ENCODE measurements at places on chromosomes 5 and 9.

- DNase-seq = no peak
These were observed 195.8 kb upstream of the KLF4 start for GRCh38 chr9:107685376-107685775.

DNA sequence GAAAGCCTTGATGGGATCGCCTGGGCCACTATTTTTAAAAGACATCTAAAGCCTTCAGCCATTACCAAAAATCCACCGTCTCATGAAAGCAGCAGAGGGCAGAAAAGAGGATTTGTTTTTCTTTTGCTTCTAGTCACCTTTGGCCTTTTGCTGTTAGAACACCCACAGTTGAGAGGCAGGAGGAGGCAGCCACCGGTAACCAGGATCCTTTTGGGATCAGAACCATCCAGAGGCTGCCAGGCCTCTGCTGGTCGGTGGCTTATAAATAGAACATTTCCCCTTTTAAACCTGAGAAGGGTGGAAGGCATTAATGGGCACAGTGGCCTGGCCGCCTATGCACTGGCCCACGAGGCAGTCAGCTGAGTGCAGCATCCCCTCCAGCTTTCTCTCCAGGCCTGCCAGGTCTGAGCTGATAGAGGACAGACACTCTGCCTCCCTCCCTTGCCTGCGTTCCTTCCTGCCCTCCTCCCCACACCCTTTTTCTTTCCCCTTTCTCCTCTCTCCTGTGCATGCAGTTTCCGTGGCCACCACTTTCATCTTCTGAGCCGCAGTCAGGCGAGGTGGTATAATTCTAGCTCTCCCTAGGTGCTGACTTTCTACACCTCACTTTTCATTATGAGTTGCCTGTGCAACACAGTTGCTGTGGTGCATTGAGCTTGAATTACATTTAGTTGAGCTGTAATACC, 253.4 kb downstream of the ARHGAP26 start:
- DNase-seq = no peak

GRCh38 chr5:73266176-73266738, 93.3 kb downstream of the TMEM174 start:
- no peak for DNase-seq

GRCh38 chr5:83146441-83146840, 69.1 kb downstream of the XRCC4 start:
- DNase-seq = no peak

DNA sequence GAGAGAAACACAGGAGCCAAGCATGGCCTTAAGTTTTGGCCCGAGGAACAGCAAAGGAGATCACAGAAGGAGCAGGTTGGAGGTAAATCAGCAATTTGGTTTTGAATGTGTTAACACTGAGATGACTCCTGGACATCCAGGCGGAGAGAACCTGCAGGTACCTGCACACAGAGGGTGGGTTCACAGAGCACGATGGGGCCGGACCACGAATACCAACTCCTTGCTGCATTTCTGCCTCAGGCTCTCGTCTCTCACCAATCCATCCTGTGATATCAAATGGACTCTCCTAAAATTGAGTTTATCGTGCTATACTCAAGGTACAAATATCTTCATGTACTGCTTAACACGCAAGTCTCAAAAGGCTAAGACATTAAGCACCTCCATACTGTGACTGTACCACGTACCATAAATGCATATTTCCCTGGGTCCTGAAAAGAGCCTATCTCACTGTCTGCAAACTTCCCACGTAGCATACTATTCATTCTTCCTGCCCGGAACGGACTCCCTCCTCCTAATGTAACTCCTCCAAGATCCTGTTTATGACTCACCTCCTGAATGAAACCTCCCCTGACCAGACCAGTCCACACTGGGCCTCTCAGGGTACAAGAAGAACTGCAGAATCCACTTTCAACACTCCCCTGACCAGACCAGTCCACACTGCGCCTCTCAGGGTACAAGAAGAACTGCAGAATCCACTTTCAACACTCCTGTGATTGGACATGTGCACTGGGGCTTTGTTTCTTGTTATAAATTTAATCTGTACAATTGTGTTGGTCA, 380.8 kb upstream of the RFX3 start:
- peak; percentile 13 for DNase-seq

- DNase-seq = no peak
These were observed 124.4 kb upstream of the COL5A1 start for GRCh38 chr9:134517069-134517680.

- DNase-seq = no peak
These were observed 693.0 kb upstream of the CDH6 start for GRCh38 chr5:30500513-30500912.

DNA sequence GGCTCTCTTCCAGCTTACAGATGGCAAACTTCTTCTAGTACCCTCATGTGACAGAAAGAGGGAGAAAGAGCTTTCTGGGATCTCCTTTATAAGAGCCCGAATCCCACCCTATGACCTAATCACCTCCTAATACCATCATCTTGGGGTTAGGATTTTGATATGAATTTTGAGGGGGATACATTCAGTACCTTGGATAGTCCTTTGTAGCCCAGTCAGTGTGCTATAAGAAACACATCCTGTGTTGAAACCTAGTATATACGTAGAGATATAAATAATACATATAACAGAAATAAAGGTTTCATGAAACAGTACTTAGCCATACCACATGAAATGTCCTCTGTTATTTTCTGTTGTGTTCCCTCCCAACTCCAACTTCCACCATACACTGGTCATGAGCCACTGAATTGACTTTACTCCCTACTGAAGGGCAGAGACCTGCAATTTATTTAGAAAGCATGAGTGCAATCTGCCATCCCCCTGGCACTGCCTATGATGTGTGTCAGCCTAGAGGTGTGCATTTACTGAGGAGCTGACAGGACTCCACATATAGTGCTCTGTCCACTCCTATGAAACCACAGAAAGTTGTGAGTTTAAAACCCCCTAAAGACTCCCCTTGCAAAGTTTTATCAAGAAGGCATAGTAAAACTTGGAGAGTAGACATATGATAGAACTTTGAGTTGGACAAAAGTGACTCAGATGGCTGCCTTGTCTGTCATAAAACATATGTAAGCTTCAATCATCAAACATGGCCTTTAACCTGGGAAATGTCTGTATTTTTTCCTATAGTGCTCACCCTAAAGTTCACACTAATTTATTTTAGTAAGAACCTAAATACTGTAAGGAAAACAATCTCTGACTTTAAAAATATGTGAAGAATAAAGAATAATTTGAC, 12.8 kb downstream of the PIP5K1B start:
- DNase-seq = no peak

GRCh38 chr5:100757618-100758017, 145.5 kb downstream of the ST8SIA4 start:
- DNase-seq = no peak

GRCh38 chr9:114538241-114538640, 33.0 kb upstream of the WHRN start:
- peak; percentile 26 for DNase-seq

GRCh38 chr5:172488221-172488620, 33.9 kb upstream of the SH3PXD2B start:
- no peak for DNase-seq

DNA sequence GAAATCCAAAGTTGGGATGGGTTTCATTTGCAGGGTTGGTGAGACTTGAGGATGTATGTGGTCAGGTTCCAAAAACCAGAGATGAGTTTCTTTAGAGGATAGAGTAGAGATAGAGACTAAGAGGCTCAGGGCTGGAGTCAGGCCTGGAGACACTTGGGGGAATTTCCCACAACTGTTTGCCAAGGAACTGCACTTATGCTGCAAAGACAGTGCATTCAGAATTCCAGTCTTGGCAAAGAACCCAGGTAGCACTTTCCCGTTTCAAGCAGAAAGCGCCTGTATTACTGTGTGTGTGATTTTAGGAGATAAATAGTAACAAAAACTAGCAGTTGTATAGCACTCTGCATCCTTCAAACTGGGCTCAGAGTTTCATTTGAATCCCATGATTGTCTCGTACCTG, 55.4 kb downstream of the SNCAIP start:
- DNase-seq = no peak

DNA sequence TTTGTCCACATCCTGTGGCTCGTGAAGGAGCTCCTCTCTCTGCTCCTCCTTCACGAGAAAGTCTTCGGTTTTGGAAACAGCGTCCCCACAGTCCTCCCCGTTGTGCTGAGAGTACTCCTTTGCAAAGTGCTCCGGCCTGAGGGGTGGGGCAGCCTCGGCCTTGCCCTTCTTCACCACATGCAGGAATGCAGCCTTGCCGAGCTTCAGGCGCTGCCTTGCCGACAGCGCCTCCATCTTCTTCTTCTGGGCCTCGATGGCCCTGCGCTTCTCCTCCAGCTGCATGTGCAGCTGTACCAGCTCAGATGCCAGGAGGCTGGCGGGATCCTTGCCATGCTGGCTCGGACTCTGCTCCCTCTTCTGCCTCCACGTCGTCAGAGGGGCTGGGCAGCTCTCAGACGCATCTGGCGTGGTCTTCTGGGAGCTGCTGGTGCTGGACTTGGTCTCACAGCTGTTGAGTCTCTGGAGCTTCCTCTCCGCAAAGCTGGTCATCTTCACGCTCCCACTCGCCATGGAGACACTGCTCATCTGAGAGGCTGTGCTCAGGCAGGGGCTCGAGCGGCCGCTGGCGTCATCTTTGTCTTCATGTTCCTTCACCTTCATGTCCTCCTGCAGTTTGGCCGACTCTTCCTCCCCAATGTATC, 85.5 kb downstream of the CAMSAP1 start:
- DNase-seq = no peak

GRCh38 chr5:148849461-148849860, 23.1 kb downstream of the ADRB2 start:
- DNase-seq = no peak
